ENCODE measurements at places on chromosomes 6 and 20.

- H3K4me1 ChIP-seq = no peaks in the 10 kb centered on the region
- no peaks in the 10 kb centered on the region for H3K27me3 ChIP-seq
- no peak overlapping the region for H3K27ac ChIP-seq
These were observed 9.5 kb upstream of the NXT1 start for GRCh38 chr20:23341073-23341472.

DNA sequence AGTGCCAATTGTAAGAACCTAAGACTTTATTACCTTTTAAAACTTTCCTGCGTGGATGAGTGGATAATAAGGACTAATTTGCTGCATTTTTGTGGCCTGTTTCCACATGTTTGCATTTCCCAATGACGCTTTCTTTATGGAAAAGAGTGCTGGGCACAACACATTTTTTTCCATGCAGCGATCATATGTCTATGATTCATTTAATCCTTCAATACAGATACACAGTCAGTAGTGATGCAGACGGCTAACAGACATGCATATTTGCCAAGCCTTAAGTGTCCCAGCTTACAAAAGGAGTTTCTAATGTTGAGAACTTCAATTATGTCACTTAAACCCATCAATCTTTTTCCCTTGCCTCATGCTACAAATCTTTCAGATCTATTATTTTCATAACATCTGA is 239.8 kb upstream of the PREP start:
- DNase-seq = no peak
- no peaks in the 10 kb centered on the region for H3K4me1 ChIP-seq
- no peak overlapping the region for H3K27ac ChIP-seq
- H3K4me3 ChIP-seq = no peak overlapping the region

DNA sequence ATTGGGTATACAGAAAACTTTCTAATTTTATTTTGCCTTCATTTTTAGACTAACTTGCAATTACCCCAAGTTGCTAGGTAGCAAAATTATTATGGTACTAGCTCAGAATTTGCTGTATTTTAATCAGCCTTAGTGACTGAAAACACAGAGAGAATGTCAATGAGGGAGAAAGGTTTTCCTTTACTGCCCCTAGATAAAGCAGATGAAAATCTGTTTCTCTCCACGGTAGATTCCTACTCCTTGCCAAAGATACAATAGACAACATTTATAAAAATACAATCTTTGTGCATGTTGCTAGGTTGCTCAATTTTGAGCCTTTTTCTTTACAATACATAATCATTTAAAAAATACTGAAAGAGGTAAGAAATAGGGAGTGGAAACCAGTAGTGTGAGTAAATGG is 222.2 kb downstream of the BCKDHB start:
- H3K4me3 ChIP-seq = no peak overlapping the region
- H3K27ac ChIP-seq = no peak overlapping the region
- no peaks in the 10 kb centered on the region for H3K4me1 ChIP-seq
- no peak for DNase-seq
- H3K36me3 ChIP-seq = no peaks in the 10 kb centered on the region

DNA sequence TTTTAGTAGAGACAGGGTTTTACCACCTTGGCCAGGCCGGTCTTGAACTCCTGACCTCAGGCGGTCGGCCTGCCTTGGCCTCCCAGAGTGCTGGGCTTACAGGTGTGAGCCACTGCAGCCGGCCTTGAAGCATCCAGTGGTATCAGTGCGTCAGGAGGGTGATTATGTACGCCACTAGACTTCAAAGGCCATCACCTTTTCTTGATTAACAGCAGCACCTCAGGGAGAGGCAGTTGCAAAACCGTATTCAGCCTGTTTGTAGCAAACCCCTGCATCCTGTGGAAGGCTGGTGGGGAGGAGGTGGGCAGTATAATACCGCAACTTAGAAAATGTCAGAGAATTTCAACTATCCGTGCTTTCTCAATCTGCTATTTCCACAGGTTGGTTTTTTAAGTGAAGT is 27.3 kb upstream of the SHLD1 start:
- H3K27ac ChIP-seq = no peak overlapping the region
- DNase-seq = peak; percentile 27
- no peaks in the 10 kb centered on the region for H3K36me3 ChIP-seq
- H3K27me3 ChIP-seq = no peaks in the 10 kb centered on the region

GRCh38 chr6:4289770-4290320 is 154.5 kb upstream of the ECI2 start:
- DNase-seq = no peak
- H3K4me3 ChIP-seq = no peak overlapping the region
- no peaks in the 10 kb centered on the region for H3K27me3 ChIP-seq
- H3K4me1 ChIP-seq = no peaks in the 10 kb centered on the region
- H3K27ac ChIP-seq = no peak overlapping the region

GRCh38 chr6:132960720-132961119 is 146.4 kb downstream of the RPS12 start:
- H3K36me3 ChIP-seq = no peaks in the 10 kb centered on the region
- no peaks in the 10 kb centered on the region for H3K27me3 ChIP-seq
- H3K4me1 ChIP-seq = no peaks in the 10 kb centered on the region
- H3K27ac ChIP-seq = no peak overlapping the region

- H3K4me3 ChIP-seq = no peak overlapping the region
- no peaks in the 10 kb centered on the region for H3K36me3 ChIP-seq
- DNase-seq = no peak
- no peak overlapping the region for H3K27ac ChIP-seq
- no peaks in the 10 kb centered on the region for H3K27me3 ChIP-seq
These were observed 132.4 kb downstream of the MACROD2 start for GRCh38 chr20:14127514-14128223.

GRCh38 chr6:41519745-41520699 is 26.2 kb upstream of the FOXP4 start:
- no peaks in the 10 kb centered on the region for H3K36me3 ChIP-seq
- H3K27me3 ChIP-seq = no peaks in the 10 kb centered on the region
- no peak overlapping the region for H3K4me3 ChIP-seq
- DNase-seq = peak; percentile 42

DNA sequence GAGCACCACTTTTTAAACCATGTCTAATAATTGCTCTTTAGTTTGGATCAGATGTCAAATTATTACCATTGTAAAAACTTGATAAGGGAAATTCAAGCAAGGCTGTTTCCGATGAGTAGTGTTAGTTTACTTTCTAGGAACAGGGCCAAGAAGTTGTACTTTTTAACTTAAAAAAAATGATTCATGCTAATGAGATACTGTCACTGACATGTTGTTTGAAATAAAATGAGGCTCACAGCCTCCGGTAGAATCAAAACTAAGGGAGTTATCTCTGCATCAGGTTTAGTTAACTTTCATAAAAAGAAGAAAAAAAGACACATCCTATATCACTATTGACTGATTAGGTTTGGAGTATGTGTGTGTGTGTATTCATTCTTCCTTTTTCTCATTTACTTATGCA is 55.2 kb upstream of the SUPT3H start:
- DNase-seq = no peak
- peaks cover 27% of the 10 kb centered on the region for H3K4me1 ChIP-seq
- H3K27ac ChIP-seq = no peak overlapping the region
- H3K4me3 ChIP-seq = no peak overlapping the region
- H3K27me3 ChIP-seq = no peaks in the 10 kb centered on the region

DNA sequence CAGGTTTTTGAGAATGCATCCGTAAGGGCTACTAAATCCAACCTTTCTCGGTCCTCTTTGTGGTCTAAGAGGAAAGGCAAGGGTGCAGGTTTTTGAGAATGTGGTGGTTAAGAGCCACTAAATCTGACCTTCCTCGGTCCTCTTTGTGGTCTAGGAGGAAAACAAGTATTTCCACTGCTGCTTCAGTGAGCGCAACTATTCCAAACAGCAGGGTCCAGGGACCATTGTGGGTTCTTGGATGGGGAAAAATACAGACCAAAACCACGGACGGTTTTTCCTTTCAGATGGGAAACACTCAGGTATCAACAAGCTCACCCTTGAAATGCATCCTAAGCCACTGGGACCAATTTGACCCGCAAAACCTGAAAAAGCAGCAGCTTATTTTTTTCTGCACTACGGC is 21.9 kb downstream of the BTBD9 start:
- H3K4me1 ChIP-seq = peaks cover 5% of the 10 kb centered on the region
- no peak overlapping the region for H3K4me3 ChIP-seq
- no peaks in the 10 kb centered on the region for H3K36me3 ChIP-seq
- no peaks in the 10 kb centered on the region for H3K27me3 ChIP-seq

All from upper lobe of left lung (tissue), 6 donors.